Activated CD4-positive, CD25-positive, alpha-beta regulatory T cell treated with anti-CD3 and anti-CD28 coated beads, Interleukin-2, amount 50 U/mL, for 16 hours (primary cell): ENCODE measurements at places on chromosomes 12 and 14.

GRCh38 chr12:12717586-12718380 lies 615 bp downstream of the CDKN1B start:
- DNase-seq: no peak

- DNase-seq: no peak
Measured at GRCh38 chr12:93125126-93125525, 196.0 kb upstream of the EEA1 start.

DNA sequence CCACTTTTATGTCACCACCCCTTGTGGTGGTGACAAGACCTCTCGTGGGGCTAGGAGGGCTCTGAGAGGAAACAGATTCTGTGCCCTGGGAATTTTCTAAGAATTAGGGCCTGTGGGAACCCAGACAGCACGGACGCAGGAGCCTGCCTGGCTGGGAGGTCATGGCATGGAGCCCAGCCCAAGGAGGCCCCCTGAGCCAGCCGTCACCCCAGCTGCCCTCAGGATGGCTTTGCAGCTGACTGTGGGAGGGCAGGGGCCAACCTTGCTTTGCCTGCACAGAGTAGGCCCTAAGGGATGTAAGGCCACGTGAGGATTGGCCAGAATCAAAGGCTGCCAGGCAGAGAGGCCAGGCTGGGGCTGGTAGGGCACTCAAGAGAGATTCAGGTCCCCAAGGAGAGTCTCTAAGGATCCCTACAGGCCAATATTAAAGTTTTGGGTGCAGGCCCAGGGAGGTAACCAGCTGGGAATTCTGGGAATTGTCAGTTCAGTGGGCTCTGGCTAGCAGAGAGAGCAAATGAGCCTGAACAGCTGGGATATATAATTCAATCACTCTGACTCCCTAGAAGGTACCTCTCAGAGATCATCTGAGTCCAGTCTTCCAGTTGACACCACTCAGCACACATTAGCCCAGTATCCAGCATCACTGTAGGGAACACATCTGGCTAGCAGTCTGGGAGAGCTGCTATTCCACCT lies 6.4 kb downstream of the LTBP2 start:
- DNase-seq: no peak

DNA sequence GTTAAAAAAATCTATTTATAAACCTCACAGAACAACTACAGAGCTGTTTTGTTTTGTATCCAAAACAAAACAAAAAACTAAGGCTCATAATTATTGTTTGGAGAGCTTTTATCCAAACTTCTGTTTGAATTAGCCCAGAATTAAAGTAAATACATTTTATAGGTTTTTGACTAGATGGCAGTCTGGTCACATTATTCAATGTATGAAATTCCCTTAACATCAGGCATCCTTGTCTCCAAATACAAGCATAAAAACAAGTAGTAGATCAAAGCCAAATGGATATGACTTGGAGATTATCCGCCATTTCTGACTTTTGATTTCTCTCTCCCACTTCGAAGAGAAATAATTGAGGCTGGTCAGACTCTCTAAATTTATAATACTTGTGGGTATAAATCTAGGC lies 63.5 kb downstream of the SLC38A1 start:
- no peak for DNase-seq

GRCh38 chr14:63248211-63248610 lies 44.0 kb downstream of the RHOJ start:
- no peak for DNase-seq

GRCh38 chr12:1970331-1970900 lies 33.8 kb downstream of the DCP1B start:
- no peak for DNase-seq
